Fibroblast of gingiva (primary cell): ENCODE measurements at places on chromosomes 7 and 10.

- peak; percentile 15 for DNase-seq
Measured at GRCh38 chr7:22302951-22303423, 54.0 kb downstream of the RAPGEF5 start.

DNA sequence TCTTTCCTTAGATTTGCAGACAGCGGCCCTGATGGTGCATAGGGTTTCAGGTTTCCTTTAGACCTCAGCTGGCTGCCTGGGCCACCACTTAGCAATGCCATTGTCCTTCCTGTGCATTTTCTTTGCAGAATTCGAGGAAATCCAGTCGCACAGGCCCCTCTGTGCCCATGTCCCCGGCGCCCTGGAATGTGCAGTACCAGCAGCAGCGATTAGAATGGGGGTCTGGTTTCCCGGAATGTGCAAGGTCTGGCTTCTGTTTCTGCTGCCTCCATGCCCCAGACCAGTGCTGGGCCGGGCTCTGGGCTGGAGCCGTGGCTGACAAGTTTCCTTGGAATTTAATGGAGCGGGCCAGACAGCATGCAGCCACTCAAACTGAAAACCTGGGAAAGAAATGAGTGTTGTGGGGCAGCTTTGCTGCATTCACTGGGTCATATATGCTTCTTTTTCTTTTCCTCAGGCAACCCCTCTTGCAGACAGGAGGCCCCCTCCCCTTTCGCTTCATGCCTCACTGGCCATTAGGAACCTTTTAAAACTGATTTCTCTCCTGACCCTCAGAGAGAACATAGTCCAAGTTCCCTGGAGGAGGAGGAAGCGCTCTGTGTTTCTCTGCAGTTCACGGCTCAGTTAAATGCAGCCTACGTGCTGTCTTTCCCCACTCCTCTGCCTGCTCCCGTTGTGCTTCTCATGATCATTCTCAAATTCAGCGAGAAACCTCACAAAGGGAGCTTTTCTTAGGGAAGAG lies 14.4 kb downstream of the HTRA1 start:
- no peak for DNase-seq

DNA sequence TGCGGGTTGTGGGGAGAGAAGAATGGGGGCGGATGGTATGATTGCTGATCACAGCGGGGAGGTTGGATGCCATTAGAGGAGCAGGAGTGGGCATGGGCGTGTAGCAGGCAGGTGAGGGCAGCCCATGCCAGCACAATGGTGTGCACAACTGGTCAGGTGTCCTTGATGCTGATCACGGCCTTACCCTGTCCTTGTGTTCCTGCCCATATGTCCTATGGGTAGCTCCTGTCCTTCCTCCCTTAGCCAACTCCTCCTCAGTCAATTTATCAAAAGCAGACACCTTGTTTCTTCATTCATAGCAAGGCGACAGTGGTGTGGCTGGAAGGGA lies 30.7 kb downstream of the WDR86 start:
- DNase-seq = no peak

DNA sequence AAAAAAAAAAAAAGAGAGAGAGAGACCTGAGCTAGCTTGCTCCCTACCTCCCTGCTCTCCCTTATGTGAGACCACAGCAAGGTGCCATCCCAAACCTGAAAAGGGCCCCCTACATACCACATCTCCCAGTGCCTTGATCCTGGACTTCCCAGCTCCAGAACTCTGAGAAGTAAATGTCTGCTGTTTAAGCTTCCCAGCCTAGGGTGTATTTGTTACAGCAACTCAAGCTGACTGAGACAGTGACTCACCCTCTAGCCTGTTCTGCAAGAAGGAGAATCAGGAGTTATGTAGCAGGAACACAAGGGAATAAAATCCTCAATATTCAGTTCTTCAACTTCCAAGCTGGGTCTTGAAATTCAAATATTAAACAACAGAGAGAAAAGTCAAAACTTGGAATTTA lies 52.1 kb upstream of the TMEM72 start:
- DNase-seq = no peak

DNA sequence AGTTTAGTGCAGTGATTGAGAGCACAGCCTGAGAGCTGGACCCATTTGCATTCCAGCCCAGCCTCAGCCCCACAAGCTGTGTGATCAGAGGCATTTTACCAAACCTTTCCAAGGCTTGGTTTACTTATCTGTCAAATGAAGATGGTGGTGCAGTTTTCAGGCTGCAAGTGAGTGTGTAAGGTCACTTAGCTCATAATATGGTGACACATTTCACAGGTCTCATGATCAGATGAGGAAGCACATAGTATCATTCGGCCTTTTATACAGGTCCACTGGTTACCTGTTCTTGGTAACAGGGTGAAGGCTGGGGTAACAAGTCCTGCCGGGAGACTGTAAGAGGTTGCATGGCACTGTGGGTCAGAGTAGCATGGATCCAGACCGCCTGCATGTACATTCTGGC lies 371.7 kb downstream of the LRMDA start:
- no peak for DNase-seq

GRCh38 chr10:110460111-110460809 lies 37.4 kb upstream of the DUSP5 start:
- DNase-seq = no peak

GRCh38 chr10:95565336-95565735 lies 4.2 kb upstream of the SORBS1 start:
- DNase-seq = no peak
